Calu3 (cell line): ENCODE measurements at places on chromosomes 1 and 21.

GRCh38 chr1:15902882-15903281 is 55.4 kb downstream of the SPEN start:
- DNase-seq: no peak

- no peak for DNase-seq
Observed at GRCh38 chr1:152109998-152110294, 5.3 kb downstream of the TCHH start.

DNA sequence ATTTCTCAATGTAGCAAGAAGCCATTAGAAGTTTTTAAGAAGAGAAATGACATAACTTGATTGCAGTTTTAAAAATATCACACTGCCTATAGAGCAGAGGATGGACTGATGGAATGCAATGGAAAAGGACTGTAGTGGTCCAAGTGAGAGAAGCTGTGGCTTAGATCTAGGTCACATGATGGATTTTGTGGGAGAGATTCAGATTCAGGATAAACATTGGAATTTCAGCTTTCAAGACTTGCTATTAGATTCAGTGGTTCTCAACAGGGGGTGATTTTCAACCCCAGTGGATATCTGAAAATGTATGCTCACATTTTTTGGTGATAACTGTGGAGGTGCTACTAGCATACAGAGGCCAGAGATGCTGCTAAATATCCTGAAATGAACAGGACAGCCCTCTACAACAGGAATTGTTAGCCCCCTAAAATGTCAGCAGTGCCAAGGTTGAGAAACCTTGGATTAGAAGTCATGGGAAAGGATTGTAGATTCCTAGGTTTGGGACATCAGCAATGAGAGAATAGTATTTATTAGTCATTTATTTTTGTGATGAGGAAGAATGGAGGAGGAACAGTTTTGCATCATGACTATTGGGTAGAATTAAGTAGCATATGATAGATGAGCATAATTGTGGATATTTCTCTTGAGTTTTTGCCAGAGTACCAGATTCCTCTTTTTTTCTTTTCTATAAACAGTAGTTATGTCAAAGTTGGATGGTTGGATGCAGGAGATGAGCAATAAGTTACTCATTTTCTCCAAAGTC is 30.1 kb upstream of the KCNK2 start:
- DNase-seq: no peak

DNA sequence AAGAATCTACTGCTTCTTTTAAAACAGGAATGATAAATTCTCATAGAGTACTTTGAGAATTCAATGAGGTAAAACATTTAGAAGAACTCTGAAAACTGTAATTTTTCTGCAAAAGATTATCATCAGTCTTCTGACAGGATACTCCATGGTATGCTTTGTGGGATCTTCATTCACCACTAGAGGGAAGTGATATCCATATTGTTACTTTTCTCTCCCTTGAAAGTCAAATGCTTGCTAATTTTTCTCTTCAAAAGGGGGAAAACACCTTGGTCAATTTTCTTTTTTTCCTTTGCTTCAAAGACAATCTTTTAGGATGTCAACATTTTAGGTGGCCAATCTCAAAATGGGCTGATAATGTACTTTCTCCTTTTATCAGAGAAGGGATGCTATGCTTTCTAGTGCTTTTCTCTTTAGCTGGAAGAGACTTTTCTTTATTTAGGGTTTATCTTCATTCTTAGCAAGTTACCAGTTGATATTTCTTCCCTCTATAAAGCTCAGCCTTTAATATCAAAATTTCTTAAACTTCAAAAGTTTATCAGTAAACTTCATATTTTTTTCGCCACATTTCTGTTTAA is 95.5 kb downstream of the NEGR1 start:
- DNase-seq: no peak

GRCh38 chr1:94925561-94926125 is 1.3 kb downstream of the CNN3 start:
- peak; percentile 73 for DNase-seq

GRCh38 chr1:50405814-50406213 is 17.4 kb downstream of the DMRTA2 start:
- no peak for DNase-seq

DNA sequence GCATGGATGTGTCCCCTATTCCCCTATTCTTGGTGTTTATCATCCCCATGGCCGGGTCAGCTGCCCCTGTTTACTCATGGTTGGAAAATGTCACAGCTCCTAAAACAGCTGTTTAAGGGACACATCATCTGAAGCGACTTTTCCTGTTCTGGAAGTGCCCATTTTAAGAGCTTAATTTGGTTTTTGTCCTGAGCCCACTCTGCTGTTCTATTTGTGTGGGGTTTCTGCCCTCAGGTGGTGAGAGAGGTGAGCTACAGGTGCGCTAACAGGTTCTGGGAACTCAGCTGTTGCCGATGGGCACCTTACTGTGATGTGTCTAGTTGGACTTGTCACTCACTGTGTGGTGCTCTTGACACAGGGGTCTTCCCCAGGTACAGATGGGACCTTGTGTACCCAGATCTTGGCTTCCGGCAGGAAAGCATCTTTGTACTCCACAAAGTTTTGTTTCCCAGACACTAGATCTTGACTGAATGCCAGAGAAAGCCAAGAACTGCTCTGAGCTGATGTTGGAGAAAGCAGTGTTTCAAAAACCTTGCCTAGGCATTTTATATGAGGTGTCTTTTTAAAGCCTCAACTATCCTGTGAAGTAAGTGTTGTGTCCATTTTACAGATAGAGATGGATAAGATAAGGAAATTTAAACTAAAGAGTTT is 59.0 kb upstream of the CD1D start:
- DNase-seq: peak; percentile 75

- DNase-seq: no peak
Observed at GRCh38 chr1:58580186-58580585, 3.1 kb upstream of the TACSTD2 start.

GRCh38 chr21:33642896-33643657 is 776 bp downstream of the ITSN1 start:
- peak; percentile 19 for DNase-seq

GRCh38 chr1:234500269-234500668 is 21.3 kb upstream of the TARBP1 start:
- peak; percentile 28 for DNase-seq

DNA sequence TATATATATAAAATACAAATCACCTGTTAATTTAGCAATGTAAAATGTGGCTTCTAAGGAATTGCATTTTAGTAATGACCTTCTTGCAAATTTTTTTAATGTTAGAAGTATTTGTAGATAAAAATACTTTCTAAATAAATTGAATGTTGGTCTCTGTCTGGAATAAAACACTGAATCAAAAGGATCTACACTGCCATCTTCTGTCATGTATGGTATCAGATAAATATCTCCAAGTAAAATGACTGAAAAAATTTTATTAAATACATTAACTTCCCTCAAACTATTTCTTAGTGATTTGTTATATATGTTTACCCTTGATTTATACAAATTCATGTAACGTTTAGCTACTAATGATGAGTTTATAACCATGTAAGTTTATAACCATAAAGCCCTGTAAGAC is 2029.3 kb downstream of the MRPL39 start:
- no peak for DNase-seq

DNA sequence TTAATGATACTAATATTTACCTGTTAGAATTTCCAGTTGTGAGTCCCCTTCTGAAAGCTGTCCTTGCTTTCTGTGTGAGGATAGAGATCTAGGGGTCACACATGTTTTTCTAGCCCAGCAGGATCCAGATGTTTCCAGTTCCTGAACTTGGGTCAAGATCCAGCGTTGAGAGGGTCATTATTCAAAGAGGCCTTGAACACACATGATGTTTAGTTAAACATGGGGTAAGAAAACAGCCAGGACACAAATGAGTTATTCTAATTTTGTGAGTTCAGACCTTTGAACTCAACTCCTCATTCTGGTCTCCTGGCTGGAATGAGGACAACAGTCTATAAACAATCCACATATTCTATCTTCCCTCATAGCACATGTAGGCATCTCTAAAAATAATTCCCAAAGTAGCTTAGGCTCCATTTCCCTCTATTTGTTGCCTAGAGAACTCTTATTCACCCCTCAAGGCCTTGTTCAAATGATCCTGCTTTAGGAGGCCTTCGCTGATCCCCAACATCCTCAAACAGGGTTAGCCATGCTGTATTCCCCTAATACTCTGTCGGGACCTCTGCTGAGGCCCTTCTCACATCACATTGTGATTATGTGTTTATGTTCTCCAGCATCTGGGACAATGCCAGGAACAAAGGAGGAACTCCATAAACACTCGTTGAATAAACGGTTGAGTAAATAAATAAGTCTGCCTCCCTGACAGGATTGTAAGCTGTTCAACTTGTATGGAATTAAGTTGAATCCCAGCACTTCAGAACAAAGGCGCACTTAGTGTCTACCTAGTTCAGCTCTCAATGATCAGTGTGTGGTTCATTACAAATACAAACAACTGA is 15.0 kb upstream of the KCNN3 start:
- DNase-seq: no peak

GRCh38 chr1:9425859-9426258 is 113.4 kb upstream of the SLC25A33 start:
- DNase-seq: no peak

DNA sequence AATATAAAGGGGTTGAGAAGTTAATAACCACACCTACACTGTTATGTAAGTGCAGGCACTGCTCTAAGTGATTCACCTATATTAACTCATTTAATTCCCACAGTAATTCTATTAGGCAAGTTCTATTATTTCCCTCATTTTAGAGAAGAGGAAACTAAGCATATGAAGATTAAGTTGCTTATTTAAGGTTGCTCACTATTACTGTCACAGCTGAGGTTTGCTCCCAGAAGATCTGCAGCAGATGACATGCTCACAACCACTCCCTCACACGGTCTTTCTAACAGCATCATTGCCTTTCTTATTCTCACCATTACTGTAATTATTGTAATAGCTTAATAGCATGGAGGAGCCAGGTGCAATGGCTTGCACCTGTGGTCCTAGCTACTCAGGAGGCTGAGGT is 196.4 kb upstream of the GREM2 start:
- DNase-seq: no peak

DNA sequence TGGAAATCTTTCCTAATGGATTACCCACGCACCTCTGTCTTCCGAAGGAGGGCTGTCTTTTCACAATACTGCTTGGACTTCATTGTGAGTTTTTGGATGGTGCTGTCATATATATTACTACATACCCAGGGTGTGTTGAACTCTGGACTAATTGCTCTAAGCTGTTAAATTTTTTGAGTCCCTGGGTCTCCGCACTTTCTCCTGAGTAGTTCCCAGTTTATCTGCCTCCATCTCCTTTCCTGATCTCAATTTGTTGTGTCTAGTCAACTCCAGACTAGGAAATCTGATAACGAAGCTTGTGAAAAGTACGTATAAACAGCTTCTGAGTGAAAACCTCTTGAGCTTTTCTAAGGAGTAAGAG is 211.1 kb downstream of the ROR1 start:
- no peak for DNase-seq

DNA sequence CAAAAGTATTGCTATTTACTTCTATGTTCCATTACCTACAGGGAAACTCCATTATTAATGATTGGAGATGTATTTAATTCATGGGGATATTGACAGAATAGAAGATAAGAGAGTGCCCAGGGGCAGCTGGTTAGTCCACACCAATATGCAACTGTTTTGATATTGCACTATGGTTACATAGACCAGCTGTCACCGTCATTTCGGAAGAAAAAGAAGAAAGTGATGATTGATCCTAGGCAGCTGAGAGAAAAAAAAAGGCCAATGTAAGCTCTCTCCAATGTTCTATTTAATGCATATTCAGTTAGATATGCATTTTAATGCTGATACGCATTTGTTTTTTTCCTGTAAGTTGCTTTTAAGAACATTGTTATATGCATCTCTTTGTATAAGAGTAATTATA is 1367.2 kb downstream of the KCNT2 start:
- DNase-seq: no peak

DNA sequence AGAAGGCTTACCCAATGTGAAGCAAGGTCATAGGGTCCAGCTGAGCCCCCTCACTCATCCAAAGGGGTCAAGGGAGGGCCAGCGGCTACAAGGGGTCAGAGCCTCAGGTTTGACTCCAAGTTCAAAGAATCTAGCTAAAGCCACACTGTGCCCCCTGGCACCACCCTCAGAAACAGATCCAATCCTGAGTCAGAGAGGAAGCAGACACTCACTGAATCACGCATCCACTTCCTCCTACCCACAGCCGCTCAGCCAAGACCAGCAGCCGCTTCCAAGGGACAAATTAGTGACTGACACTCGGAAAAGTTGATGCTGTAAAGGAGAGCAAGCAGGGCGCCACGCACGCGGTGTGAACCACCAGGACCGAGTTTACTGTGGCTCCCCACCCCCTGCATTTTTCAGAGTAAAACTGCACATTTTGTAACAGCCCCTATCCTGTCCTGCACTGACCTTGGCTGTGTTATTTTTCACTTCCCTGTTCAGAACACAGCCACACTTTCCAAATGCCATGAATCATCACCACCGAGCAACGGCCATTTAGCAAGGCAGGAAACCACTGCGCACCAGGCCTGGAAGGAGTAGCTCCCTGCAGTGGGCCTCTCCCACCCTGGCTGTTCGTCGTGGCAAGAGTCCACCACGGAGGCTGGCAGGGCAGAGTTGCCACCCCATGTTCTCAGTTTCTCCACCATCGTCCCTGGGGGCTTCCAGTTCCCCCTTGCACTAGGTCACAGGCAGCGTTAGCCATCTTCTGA is 147.8 kb downstream of the TOMM20 start:
- peak; percentile 78 for DNase-seq

DNA sequence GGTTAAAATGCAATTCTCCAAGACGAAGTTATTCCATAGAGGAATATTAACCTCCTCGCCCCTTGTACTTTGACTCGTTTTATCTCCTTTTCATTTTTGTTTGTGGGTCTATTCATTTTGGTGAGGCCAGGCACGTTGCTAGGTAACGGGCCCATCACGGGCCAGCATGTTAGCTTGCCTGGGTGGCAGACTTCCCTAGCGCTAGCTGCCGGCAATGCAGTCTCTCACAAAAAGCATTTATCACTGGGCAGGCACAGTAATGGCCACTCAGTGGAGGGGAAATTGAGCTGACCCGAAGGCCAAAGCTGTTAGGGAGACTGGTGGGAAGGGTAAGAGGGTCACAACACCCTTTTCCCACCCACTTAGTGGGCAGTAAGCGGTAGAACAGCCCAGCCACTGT is 234.4 kb upstream of the FOXD3 start:
- no peak for DNase-seq

DNA sequence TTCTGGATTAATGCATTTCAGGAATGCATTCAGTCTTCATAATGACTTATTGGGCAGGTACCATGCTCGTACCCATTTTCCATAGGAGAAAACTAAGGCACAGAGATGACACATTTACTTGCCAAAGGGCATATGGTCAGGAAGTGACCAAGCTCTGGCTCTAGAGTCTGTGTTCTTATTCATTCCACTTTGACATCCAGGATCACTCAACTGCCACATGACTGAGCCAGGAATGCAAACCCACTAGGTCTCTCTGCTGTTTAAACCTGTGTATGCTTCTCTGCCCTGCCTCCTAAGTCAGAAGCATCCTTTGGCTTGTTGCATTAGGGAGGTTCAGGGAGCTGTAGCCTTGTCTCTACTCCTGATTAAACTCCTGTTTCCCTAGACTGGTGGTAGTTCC is 7.5 kb downstream of the KAZN start:
- DNase-seq: no peak

DNA sequence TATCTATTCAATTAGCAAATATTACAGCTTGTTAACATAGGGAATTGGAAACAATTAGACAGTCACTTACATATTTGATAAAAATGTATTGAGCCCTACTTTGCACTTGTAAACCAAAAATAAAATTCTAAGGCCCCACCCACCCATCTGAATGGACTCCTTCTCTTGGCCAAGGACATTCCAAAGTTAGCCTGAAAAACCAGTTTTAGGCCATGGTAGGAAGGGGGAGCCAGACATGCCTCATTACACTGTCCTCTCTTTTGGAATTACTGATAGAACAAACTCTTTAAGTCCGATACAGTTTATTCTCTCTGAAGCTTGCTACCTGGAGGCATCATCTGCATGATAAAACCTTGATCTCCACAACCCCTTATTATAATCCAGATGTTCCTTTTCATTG is 28.0 kb upstream of the TSPAN2 start:
- DNase-seq: peak; percentile 34
